Effector CD8-positive, alpha-beta T cell (primary cell): ENCODE measurements at places on chromosomes 3 and 15.

DNA sequence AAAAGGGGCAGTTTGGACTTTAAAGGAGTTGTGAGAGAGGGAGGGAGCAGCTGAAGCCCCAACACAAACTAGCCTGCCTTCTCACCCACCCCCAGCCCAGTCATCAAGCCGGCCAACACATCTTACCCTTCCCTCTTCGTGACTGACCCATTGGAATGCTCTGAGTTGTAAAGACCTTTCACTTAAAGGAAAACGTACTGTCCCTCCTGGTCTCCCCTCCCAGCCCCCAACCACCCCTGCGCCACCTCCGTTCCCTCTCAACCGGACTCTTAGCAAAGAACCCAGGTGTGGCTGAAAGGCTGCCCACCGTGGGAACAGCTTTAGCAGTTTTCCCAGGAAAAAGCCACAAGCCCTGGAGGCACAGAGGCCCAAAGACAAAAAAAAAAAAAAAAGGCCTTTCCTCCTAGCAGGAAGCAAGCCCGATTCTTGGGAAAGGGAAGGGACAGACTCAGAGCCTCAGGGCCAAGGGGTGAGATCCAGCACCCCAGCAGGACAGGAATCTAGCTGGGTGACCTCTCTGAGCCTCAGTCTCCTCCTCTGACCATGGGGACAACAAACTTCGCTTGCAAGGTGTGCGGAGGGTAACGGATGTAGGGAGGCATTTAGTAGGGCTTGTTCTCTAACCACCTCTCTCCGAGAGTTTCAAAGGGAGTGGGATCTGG is 2.4 kb downstream of the CYP11A1 start:
- no peak for DNase-seq

DNA sequence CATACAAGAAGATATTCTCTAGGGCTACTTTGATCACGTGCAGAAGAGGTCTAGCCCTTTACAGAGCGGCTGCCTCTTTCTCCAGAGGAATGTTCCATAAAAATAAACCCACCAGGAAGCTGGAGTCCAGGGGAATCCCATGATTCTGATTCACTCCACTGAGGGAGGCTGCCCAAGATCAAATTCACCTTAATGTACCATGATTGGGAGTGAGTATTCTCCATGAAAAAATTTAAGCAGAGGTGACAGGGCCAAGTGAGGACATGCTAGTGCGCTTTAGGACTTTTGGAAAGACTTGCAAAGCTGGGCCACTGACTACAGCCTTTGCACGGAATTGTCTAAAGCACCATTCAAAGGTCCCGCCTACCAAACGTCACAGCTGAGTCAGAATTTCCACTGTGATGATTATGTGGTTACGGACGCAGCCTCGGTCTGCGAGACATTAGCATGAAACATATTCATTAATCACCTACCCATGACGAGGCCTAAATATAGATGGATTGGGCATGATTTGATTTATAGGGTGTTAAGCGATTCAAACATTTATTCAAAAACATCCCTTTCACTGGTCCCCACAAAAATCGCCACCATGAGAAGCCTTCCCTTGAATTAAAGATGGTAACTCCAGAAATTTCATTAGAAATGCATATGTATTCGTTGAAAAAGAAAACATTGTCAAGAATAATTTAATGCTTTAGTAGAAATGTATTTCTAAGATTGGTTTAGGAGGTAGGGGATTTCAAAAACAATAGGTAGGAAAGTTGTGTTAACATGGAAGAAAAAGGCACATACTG is 152.6 kb downstream of the GREM1 start:
- DNase-seq = no peak

- no peak for DNase-seq
Measured at GRCh38 chr3:128492671-128493569, at the start of gene GATA2. GATA2 (minus strand) TSS chr3:128493201; CDS start chr3:128487031, 6,170 bp downstream.

GRCh38 chr15:82585072-82585471 is 44.8 kb upstream of the RPS17 start:
- no peak for DNase-seq

DNA sequence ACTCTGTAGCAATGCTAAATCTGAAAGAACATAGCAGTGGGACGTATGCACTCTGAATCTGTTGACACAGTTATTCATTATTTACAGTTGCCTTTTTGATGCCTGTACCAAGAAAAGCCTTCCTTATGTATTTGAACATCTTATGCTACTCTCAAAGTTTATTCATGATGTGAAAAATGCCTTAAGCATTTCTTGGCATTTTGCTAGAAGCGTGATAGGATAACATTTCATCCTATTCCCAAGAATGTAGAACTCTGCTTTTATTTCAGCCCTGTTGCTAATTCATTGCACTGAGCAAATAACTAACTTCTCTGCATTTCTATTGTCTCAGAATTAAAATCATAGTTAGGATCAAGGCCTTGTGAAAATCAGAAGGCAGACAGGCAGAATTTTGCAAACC is 105.5 kb downstream of the STRIT1 start:
- DNase-seq = no peak

DNA sequence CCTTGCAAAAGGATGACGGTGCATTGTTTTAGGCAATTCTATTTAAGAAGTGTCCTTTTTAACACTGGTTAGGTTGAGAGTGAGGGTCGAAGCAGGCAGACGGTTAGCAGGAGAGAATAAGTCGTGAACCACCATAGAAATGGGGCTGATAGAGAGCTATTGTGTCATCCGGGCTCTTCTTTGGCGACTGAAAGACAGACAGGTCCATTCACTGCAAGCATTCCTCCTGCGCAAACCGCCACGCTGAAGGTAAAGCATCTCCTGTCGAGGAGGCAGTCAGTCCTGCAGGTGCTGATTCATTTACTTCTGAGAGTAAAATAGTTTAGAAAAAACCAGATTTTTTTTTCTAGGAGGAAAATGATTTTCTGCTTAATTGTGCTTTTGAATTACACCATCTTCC is 1002.8 kb upstream of the NR2F2 start:
- no peak for DNase-seq

- DNase-seq = no peak
Measured at GRCh38 chr15:33788906-33789540, 179.3 kb upstream of the CHRM5 start.

GRCh38 chr15:90681056-90681455 is 36.1 kb upstream of the BLM start:
- no peak for DNase-seq

DNA sequence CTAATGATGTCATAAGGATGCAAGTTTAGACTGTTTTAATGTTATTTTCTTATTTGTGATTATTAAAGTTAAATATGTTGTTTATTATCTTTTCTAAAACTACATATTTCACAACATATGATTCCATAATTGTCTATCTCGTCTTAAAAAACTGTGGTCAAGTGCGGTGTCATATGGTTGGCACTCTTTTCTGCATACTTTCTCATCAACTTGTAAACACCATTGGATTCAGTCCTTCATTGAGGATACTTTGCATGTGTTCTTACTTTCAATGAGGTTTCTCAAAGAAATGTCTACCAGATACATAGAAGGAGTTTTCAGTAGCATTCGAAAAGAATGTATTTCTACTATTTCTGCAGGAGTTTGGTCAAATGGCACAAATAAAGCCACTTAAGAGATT is 22.0 kb upstream of the ALPK3 start:
- DNase-seq = no peak

DNA sequence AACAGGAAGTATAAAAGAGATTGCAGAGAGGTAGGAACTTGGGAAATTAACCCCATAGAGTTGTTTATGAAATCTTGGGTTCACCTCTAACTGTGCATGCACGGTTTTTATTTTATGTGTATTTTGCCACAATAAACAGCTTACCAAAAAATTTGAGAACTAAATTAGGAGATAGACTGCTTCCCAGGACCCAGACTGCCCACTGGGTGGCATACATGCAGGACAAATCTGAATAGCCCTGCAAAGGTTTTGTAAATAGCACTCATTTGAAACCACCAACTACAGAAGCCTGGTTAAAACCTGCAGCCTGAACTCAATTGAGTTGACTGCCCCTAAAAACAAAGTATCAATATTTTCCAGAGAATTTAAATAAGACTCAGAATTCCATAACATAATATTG is 96.4 kb upstream of the SLCO2A1 start:
- no peak for DNase-seq

- no peak for DNase-seq
Measured at GRCh38 chr3:140529096-140529495, 148.8 kb upstream of the TRIM42 start.

DNA sequence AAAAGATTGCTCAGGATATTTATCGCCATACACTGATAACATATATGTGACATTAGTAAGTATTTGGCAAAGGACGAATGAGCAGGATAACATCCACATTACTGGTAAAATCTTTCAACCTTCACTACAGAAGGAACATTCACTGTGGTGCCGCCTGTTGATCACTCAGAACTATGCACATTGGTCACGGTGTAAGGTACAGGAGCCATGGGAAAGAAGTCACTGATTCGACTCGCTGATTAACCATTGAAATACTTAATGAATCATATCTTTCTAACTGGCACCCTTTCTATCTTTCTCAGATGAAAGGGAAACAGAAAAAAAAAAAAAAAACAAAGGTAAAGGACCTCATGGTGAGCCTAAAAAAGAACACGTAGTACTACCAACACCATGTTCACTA is 68.8 kb downstream of the TJP1 start:
- DNase-seq = no peak

GRCh38 chr3:194032828-194033435 is 103.0 kb upstream of the HES1 start:
- DNase-seq = no peak

DNA sequence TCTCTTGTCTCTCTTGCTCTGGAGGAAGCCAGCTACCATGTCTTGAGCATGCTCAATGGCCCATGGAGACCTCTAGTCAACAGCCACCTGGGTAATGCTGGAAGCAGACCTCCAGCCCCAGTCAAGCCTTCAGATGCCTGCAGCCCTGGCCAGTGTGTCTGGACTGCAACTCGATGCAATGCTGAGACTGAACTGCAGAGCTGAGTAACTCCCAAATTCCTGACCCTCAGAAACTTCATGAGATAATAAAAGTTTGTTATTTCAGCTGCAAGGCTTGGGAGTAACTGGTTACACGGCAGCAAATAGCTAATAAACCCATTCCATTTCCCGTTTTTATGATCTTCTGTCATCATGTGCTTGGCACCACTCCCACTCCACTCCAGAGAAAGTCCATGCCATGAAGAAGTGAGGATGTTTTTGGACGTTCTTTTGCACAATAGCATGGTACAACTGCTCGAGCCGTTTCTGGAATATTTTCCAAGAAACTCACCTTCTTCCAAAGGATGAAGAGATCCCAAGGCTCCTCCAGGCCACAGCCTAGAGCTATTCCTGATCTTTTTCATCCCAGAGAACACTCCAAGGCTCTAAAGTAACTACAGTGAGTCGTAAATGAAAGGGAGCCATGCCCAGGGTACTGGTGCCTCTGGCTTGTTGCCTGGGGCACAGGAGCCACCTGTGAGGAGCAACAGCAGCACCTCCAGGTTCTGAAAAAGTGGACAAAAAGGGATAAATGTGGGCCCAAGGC is 72.0 kb upstream of the KLF13 start:
- DNase-seq = no peak

DNA sequence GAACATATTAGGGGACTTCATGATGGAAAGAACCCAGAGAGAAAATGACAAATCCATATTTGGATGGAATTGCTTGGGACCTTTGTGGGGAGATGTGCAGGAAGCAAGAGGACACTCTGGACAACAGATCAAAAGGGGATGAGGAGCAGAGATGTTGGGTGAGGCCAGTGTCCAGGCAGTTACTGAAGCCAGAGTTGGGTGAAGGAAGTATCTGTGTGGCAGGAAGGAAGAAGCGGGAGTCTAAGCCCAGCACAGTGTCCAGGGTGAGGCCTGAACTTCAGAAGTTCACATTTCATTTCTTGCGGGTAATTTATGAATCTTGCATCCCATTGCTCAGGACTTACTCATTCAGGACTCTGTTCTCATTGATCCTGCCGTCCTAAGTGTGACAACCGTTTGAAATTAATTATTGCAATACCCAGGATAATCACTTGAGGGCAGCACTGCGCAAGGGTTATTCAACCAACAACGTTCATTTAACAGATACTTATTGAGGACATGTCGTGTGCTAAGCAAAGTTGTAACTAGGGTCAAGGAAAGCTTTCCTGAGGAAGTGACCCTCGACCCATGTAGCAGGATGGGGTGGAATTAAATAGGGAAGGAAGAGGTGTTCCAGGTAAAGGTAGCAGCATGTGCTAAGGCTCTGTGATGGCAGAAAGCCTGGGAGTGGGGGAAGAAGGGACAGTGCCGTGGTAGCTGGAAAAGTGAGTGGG is 61.3 kb upstream of the CMTM8 start:
- peak; percentile 11 for DNase-seq
